ENCODE measurements at places on chromosomes 2 and 18.

GRCh38 chr2:121080013-121080772, 204.8 kb downstream of the TFCP2L1 start:
- DNase-seq, result no peak

DNA sequence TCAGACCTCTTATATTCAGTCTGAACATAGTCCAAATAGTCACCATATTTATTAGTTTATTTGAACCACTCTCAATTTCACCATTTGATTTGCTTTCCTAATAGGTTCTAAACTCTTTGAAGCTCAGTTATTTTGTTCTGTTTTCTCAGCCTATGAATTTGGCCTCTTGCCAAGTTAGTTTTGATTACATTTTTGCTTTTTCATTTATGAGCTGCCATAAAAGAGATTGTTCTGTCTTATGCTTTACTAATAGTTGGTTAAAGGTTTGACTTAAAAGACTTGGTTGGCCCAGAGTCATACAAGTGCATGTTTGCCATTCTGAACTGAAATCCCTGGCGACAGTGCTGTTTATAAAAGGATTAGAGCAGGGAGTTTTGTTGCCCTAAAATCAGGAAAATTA, 85.9 kb upstream of the RANBP2 start:
- no peak for DNase-seq

DNA sequence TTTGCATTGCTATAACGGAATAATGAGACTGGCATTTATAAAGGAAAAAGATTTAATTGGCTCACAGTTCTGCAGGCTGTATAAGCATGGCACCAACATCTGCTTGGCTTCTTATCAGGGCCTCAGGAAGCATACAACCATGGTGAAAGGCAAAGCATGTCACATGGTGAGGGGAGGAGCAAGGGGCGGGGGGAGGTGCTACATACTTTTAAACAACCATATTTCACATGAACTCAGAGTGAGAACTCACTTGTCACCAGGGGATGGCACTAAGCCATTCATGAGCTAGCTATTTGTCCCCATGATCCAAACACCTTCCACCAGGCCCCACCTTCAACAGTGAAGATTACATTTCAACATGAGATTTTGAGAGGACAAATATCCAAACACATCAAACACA, 188.7 kb downstream of the MBD5 start:
- DNase-seq, result no peak

DNA sequence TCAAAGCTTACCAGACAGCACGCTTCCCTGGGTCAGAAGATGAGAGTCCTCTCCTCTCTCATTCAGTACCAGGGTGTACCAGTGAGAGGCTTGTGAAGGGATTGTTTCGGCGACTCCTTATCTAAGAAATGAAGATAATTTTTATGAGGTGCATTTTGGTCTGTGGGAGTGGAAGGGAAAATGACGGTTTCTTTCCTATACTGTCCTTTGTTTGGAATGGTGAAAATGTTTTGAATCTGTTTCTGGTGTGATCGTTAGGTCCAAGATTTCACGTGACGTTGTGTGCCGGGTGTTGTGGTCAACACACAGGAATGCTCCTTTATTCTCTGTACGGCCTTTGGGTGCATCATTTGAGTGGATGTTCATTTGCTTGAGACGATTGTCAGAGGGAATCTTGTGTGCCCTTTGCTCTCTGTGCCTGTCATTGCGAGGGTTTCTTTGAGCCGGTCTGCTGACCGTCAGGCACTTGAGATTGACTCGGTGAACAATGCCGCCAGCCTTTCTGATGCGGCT, 183.5 kb downstream of the AGAP1 start:
- no peak for DNase-seq

DNA sequence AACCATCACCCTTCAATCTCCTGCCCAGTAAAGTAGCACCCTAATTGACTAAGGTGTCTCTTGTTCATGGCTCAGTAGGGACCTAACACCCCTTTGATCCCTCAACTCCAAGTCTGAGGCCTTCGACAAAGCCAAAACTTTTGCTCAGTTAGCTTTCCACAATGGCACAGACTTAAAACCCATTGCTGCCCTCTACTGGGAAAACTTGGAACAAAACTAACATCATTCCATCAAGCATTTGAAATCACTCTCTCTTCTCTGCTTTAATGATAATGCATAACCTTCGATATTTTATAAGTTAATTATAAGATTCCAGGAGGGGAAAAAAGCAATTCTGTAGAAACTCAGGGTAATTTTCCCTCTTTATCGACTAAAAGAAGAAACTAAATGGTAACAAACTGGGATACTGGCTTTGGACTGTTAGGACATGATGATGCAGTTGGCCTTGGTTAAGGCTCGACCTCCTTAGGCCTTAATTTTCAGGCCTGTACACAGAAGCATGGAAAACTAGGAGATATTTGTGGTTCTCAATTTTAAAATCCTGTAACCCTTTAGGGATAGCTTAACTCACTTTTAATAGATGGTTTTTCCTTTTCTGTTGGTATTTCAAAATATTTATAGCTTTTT, 127.8 kb downstream of the STK39 start:
- no peak for DNase-seq

- DNase-seq, result no peak
Measured at GRCh38 chr2:78118037-78118436, 595.9 kb upstream of the LRRTM4 start.

DNA sequence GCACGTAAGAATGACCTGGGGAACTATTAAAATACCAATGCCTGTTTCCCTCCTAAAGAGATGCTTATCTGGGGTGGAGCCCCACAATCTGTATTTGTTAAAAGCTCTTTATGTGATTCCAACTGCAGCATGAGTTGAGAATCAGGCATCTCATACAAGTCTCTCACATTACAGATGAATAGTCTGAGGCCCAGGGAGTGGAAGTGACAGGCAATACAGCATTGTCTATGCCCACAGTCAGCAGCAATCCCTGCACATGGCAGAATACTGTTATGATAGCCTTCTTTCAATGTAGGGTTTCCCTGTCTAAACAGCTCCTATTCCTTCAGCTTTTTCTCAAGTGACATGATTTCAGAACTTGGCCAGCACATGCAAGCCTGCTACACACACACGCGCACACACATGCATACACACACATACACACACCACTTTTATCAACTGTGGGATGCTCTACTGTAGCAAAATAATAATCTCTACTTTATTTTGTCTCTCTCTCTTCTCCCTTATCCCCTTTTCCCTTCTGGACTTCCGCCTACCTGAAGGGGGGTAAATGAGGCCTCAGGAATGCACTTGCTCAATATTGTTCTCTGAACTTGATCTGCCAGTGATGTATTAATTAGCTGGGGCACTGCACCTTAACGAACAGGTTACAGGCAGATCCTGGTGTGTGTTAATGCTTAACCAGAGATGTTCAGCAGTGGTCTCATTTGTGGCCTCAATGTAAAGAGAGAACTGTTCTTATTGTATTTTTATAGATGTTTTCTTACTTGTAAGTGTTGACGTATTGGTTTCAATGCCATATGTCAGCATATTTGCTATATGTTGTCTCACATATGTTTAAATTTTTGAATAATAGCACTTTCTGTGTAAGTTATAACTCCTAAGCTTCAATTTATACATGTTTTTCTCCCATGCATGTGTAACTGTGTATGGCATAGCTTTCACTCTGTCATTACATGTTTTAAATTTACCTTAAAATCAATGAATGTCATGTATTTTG, 116.0 kb downstream of the SETBP1 start:
- DNase-seq, result no peak

- no peak for DNase-seq
Measured at GRCh38 chr18:10274301-10274700, 180.1 kb upstream of the APCDD1 start.

DNA sequence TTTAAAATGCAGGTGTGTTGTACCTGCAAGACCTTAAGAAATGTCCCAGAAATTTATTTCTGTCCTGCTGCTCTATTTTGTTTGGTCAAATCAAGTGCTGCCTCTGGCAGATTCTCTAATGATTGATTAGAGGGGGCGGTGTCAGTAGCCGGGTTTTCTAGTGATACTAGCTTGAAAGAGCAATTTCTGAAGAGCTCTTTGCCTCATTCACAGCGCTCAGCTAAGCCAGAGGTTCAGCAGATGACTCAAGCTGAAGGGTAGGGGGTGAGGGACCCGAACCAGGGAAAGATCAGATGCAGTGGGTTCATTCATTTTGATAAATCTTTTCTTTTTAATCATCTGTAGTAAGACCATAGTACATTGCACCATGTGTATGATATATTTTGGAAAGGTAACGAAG, 15.0 kb downstream of the ZBTB7C start:
- no peak for DNase-seq

- DNase-seq, result no peak
Measured at GRCh38 chr18:48943736-48944527, 6.8 kb downstream of the SMAD7 start.

DNA sequence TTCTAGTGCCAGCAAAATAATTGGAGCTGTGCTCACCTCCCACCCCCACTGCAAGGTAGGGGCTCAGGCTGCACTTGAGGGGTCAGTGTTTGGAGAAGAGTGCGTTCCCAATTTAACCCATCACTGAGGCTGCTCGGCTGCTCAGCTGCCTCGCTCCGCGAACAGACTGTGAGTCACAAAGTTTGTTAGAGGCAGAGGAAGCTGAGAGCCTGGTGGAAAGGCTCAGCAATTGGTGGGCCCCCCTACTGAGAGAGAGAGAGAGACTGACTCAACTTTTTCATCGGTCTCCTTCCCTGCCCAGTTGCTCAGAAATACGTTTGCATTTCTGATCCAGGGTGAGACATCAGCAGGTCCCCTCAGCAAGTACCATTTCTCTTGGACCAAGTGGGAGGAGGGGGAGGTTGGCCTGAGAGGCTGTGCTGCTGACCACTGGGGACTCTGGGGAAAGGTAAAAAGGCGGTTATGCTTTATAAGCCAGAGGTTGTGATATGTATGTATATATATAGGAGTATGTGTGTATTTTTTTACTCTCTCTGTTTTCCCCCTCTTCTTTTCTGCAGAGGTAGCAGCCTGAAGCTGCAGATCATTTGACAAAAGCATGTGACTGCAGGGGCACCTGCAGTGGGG, 1.5 kb downstream of the EFR3B start:
- DNase-seq, result peak; percentile 21

GRCh38 chr18:46148810-46149209, 44.6 kb downstream of the HAUS1 start:
- DNase-seq, result no peak

- DNase-seq, result no peak
Measured at GRCh38 chr2:15840148-15840547, 100.2 kb upstream of the MYCN start.

DNA sequence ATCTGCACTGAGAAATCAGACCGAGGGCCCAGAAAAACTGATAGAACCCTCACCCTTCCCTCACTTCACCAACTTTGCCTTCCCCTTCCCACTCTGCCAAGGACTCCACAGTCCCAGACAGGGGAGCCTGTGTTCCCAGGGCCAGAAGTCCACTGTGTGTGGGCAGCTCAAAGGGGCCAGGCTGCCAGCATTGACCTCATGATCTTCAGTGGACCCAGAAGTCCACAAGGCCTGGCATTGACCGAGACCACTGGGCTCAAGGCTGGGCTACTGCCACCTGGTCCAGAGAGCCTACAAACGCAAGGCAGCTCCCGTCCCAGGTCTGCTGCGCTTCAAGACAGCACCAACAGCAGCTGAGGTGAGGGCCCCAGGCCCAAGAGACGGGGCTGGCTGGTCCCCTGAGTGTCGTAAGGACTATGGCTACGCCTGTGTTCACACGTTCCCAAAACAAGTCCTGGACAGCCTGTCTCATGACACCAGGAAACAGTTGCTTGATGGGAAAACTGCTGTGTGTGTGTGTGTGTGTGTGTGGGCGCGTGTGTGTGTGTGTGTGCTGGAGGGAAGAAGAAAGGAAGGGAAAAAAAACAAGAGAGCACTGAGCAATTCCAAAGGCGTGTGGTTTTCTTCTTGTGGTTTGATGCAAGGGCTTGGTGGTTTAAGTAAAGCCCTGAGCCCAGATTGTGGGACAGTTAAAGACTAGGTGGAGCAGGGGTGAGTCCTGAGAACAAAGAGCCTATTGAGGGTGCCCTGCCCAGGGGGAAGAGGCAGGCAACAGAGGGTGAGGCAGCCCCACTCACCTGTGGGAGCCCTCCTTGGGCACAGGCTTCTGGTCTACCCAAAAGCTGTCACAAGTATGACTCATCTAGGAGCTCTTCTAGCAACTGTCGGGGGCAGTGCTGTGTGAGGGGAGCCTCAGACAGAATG, 46.6 kb upstream of the ZBTB7C start:
- DNase-seq, result no peak

DNA sequence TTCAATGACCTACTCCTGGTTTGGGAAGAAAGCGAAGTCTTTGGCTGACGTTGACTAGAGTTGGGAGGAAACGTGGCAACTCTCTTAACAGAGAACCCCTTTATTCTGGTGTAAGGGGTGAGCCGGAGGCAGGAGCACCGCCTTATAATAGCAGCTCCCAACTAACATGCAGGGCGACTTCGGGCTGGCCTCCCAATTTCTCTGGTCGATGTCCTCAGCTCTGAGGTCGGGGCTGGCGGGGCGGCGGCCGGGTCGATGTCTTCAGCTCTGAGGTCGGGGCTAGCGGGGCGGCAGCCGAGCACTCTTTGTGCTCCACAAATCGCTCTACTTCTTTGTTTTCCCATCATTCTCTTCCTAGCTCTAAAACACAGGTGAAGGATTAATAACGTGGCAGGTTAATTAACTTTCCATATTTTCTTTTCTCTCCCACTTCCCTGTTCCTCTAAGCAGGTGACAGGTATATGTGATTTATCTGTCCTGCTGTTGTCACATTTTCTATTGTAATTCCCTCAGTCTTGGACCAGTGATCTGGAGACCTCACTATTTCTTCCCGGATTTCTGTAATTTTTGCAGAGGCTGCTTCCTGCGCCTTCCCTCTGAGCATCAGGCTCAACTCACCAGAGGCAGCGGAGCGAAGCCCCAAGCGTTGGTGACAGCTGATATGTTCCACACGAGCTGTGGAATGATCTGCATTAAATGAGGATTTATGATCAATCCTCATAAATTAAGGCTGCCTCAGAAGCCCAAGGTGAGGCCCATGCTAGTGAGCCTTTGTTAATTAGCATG, 64.3 kb downstream of the ACKR3 start:
- no peak for DNase-seq

DNA sequence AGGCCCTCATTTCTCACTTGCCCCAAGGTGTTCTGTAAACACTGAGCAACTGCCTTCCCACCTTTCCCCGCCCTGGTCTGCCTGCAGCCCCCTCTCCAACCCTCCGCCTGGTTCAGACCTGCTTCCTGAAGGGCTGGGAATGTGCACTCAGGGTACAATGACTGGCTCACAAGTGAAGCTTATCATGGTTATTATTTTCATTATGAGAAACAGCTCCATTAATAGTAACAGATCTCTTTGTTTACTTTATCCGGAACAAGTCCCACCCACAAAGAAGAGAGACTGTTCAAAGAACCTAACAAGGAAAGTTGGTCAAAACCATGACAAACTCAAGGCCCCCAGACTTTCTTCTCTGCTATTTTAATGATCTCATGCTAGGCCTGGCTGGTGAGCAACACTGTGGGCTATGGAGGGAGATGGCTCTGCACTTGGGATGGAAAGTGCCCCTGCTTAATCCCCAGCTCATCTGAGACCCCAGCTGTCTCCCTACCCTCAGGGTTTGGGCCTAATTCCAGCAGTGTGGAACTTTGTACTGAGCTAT, 36.7 kb downstream of the ARHGAP25 start:
- DNase-seq, result no peak
